ENCODE measurements at places on chromosomes 3 and 15. TPM values are rescaled to one million over a fixed set of nuclear protein-coding genes. Genes with fewer than 3 reads are reported as not detected.

KLHL6 gene
- total RNA-seq: 8.2 TPM

POLQ gene
- 1.7 TPM for total RNA-seq

TMCO5A gene
- not detected for total RNA-seq

ZNF385D gene
- 1.6 TPM for total RNA-seq

SPATA12 gene
- total RNA-seq: 0.21 TPM

PLA2G4E gene
- 1.2 TPM for total RNA-seq

EFCAB12 gene
- total RNA-seq: 0.47 TPM

MESP1 gene
- 3.0 TPM for total RNA-seq

ZNF502 gene
- total RNA-seq: 3.9 TPM

TPM1 gene
- 330 TPM for total RNA-seq

SATB1 gene
- total RNA-seq: 24.0 TPM

DNAH12 gene
- 0.61 TPM for total RNA-seq

ARHGEF3 gene
- total RNA-seq: 24.1 TPM

CCDC39 gene
- not detected for total RNA-seq

PHLDB2 gene
- total RNA-seq: 38.0 TPM

IL16 gene
- total RNA-seq: 22.0 TPM

RAD54L2 gene
- 22.9 TPM for total RNA-seq

CPEB1 gene
- 1.3 TPM for total RNA-seq

GNB5 gene
- 13.9 TPM for total RNA-seq

SEMA6D gene
- total RNA-seq: 5.9 TPM

EIF4G1 gene
- 336 TPM for total RNA-seq

WDR93 gene
- total RNA-seq: 0.52 TPM

IQCH gene
- 3.2 TPM for total RNA-seq

GJD2 gene
- total RNA-seq: not detected

RAB6B gene
- 11.4 TPM for total RNA-seq

DUOXA1 gene
- total RNA-seq: 135 TPM

COL8A1 gene
- 283 TPM for total RNA-seq

FAM162A gene
- 30.2 TPM for total RNA-seq

INKA1 gene
- total RNA-seq: 3.7 TPM

DOCK3 gene
- total RNA-seq: 1.4 TPM

ADAMTSL3 gene
- total RNA-seq: 11.7 TPM

CKMT1A gene
- total RNA-seq: 16.8 TPM

GOLGA6L10 gene
- total RNA-seq: 1.5 TPM

LNP1 gene
- total RNA-seq: 2.1 TPM

MOBP gene
- total RNA-seq: 0.16 TPM

SENP7 gene
- total RNA-seq: 13.2 TPM

LRTM1 gene
- not detected for total RNA-seq

LRRC2 gene
- total RNA-seq: 0.47 TPM

MUC20 gene
- total RNA-seq: 20.3 TPM

TMEM108 gene
- total RNA-seq: 18.5 TPM

AP3B2 gene
- 1.6 TPM for total RNA-seq

CFAP100 gene
- total RNA-seq: 8.2 TPM

FOXL2NB gene
- not detected for total RNA-seq

CLSTN2 gene
- total RNA-seq: 0.97 TPM

SLC22A14 gene
- not detected for total RNA-seq

APBA2 gene
- 4.9 TPM for total RNA-seq

HHATL gene
- 1.0 TPM for total RNA-seq

TJP1 gene
- 128 TPM for total RNA-seq

MRPS22 gene
- total RNA-seq: 28.4 TPM

RBP2 gene
- total RNA-seq: 9.3 TPM
